ENCODE measurements at places on chromosomes 13 and 19.

DNA sequence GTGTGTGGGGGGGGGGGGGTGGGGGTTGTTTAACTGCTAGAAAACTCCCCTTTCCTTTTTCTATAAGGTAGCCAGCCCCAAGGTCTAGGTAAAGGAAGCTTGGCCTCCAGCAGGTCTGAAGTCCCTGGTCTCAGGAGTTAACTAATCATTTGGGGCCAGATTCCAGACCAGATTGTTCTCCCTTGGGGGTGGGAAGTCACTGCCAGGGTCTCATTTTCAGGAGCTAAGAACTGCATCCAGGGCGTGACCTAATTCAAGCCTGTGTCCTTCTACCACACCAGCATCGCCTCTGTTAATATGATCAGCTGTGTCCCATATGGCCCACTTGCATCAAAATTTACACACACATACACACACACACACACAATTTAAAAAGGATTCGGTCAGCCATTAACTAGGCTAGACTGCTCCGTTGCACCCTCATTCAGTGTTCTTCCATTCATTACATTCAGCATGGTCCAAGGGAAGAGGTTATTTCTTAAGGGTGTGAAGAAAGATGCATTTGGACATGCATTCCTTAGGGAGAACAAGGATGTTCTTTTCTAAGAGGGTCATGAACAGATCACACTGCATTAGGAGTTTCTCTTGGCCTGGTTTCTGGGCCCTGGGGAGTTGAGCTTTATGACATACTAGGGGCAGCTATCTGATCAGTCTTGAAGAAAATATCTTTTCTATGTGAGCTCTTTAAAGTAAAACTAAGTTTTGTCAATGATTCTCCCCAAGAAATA, 91.0 kb downstream of the FGF14 start:
- DNase-seq: no peak

- no peak for DNase-seq
Observed at GRCh38 chr13:46675016-46675415, 121.9 kb downstream of the ESD start.

- no peak for DNase-seq
Observed at GRCh38 chr19:55690109-55690768, 15.2 kb downstream of the EPN1 start.

- no peak for DNase-seq
Observed at GRCh38 chr19:46213156-46213555, 16.4 kb upstream of the IGFL1 start.

GRCh38 chr13:96946709-96947311, 47.5 kb downstream of the OXGR1 start:
- no peak for DNase-seq

- DNase-seq: no peak
Observed at GRCh38 chr13:82898586-82898985, 983.7 kb downstream of the SLITRK1 start.

DNA sequence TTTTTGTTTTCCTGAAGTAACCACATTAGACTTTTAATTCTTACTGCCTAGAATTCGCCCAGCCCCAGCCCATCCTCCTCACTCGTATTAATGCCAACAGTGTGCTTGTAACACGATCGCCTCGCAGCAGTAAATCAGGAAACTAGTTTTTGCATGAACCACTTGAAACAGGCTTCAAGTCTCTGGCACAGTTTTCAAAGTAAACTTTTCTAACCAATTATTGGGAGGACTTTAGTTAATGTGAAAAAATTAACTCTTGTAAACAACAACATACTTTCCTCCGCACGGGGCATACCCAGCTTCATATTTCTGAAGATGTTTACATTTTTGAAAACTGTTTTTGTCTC, 39.2 kb downstream of the TNFRSF19 start:
- DNase-seq: no peak

GRCh38 chr13:20128459-20128931, 32.4 kb downstream of the GJA3 start:
- no peak for DNase-seq

- DNase-seq: no peak
Observed at GRCh38 chr13:73303851-73304250, 245.0 kb downstream of the KLF5 start.

- DNase-seq: no peak
Observed at GRCh38 chr19:18049385-18049784, 37.3 kb downstream of the IL12RB1 start.

DNA sequence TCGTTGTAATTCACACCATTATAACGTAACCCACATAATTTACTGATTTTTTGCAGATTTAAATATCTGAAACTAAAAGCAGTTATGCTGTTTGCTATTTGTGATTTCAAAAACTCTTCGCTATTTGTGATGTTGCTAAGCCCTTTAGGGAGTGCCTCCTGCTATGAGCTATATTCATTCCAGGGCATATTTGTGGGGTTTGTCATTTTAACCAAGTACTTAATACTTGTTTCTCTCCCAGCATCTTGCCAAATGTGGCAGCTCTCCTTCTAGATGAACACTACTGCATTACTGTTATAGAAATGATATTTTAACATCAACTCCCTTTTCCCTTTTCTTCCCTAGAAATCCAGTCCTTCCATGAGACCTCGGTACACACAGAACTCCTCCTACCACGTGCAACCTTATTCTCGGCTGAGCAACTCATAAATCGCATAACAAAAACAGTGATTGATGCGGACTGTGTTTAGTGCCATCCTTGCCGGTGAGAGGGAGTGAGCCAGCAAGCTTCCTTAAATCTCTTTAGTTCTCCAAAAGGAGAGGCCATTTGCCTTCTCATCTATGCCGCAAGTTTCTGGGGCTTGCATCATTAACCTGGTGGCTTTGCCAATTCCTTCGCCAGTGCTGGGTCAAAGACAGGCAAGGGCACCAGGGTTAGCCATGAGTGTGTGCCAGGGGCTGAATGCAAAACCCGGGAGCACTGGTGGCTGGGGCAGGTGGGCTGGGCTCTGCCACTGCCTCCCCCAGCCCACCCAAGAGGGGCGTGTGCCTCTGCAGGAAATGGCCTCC, 33.4 kb downstream of the RFX2 start:
- DNase-seq: no peak

- no peak for DNase-seq
Observed at GRCh38 chr13:30763786-30764413, 28.6 kb downstream of the ALOX5AP start.

- DNase-seq: peak; percentile 45
Observed at GRCh38 chr19:16326401-16327168, 2.0 kb downstream of the KLF2 start.

DNA sequence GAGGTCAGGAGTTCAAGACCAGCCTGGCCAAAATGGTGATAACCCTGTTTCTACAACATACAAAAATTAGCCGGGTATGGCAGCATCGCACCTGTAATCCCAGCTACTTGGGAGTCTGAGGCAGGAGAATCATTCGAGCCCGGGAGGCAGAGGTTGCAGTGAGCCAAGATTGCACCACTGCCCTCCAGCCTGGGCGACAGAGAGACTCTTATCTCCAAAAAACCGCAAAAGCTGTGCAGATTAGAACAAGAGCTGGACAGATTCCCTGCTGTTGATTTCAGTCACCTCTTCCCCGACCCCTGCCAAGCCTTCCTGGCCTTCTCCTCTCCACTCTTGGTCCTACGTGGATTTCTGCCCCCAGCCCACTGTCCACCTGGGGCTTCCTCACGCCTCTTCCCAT, 8.3 kb downstream of the CAMSAP3 start:
- no peak for DNase-seq

GRCh38 chr13:23718996-23719395, 148.8 kb downstream of the TNFRSF19 start:
- DNase-seq: no peak

GRCh38 chr19:43640424-43640757, 741 bp upstream of the CADM4 start:
- DNase-seq: no peak

DNA sequence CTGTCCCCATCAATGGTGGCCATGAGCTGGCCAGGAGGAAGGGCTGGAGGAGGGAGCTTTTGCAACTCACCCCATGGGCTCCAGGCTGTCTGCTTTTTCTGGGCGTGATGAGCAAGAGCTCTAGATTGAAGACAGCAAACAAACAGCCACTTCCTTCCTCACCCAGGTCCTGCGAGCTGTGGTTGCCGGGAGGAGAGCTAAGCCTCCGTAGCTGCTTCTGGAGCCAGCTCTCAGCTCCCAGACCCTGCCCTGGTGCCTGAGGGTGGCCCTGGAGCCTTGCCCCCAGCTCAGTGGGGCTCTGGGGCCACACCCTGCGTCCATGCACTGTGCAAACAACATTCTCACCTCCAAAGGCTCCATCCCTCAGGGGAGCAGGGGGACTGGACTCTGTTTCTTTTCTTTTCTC, 6.2 kb downstream of the MYO1F start:
- DNase-seq: peak; percentile 41

GRCh38 chr19:18617562-18617961, 4.9 kb downstream of the TMEM59L start:
- no peak for DNase-seq

- DNase-seq: no peak
Observed at GRCh38 chr13:52428295-52428694, 22.1 kb downstream of the VPS36 start.

GRCh38 chr13:40399756-40400155, 266.7 kb downstream of the FOXO1 start:
- DNase-seq: no peak

DNA sequence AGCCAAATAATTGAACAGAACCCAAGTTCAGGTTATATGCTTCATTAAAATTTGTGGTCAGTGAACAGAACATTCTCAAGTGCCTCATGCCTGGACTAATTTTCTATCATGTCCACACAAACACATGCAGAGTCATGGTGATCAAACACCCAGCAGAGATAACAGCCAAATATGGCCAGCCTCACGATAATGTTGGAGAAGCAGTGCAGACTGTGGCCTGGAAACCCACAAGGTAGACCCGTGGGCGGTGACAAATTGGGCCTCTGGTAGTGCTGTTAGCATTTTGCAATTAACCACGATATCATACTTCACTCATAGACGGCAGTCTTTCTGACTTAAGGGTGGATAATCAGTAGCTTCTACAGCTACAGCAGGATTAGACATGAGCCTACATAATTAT, 35.0 kb upstream of the VWA8 start:
- no peak for DNase-seq
